ENCODE measurements at places on chromosomes 4 and X. TPM values are rescaled to one million over a fixed set of nuclear protein-coding genes. Genes with fewer than 3 reads are reported as not detected.

- no peak for DNase-seq
These were observed 93.2 kb upstream of the FAM47B start for GRCh38 chrX:34849371-34849770.

DNA sequence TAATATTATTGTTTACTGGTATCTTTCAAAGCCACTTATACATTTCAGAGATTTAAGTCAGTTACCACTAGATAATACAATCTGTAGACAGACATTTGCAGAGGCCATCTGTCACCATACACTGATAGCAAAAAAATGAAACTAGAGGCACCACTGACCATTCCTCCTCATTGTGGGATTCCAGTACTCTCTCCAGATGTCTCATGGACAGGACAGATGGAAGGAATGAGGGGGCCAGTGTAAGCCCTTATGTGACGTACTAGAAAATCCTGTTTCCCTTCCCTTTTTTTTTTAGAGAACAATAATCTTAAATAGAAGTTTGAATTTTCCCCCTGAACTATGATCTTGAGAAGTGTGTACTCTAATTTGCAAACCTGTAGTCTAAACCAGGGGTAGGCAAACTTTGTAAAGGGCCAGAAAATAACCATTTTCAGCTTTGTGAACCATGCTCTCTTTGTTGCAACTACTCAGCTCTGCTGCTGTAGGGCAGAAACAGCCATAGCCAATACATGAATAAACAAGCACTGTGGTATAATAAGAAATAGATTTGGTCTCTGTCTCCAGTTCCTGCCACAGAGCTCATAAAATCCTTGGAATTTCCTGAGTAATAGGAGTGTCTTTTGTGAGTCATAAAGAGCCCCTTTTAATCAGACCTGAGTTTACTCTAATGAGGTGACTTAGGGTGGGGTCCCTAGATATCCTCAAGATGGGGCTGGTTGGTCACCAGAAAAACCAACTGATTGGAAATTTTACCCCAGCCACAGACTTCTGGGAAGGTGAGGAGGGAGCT lies 90.4 kb downstream of the MOSPD2 start:
- no peak for DNase-seq

DNA sequence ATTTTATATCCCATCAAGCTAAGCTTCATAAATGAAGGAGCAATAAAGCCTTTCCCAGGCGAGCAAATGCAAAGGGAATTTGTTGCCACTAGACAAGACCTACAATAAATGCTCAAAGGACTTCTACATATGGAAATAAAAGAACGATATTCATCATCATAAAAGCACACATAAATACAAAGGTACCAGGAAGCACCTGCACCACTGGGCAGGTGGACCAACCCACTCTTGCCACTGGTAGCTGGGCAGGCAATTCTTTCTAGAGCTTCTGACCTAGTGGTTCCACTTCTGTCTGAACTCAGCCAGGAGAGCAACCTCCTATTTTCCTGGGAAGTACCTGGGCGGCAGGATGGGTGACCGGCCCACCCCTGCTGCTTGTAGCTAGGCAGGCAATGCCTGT lies 237.2 kb upstream of the ITM2A start:
- DNase-seq, result no peak

Gene ARMCX4
- polyA plus RNA-seq, result 2.9 TPM

- no peak for DNase-seq
These were observed 33.5 kb downstream of the HTRA3 start for GRCh38 chr4:8303081-8303480.

DNA sequence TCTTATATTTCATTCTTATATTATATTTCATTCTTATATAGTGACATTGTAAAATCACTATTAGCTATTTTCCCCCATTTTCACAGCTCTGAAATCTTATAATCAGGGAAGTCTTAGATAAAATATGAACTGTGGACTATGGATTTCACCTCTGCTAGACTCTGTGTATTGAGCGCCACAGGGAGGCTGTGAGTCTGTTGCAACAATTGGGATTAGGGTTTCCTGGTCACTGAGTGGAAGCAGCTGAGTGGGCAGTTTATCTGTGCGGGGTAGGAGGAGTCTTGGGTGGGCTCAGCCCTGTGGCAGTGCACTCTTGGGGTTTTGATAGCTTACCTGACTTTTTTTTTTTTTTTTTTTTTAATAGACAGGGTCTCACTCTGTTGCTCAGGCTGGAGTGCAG lies 249.5 kb downstream of the PTTG2 start:
- DNase-seq, result no peak

DNA sequence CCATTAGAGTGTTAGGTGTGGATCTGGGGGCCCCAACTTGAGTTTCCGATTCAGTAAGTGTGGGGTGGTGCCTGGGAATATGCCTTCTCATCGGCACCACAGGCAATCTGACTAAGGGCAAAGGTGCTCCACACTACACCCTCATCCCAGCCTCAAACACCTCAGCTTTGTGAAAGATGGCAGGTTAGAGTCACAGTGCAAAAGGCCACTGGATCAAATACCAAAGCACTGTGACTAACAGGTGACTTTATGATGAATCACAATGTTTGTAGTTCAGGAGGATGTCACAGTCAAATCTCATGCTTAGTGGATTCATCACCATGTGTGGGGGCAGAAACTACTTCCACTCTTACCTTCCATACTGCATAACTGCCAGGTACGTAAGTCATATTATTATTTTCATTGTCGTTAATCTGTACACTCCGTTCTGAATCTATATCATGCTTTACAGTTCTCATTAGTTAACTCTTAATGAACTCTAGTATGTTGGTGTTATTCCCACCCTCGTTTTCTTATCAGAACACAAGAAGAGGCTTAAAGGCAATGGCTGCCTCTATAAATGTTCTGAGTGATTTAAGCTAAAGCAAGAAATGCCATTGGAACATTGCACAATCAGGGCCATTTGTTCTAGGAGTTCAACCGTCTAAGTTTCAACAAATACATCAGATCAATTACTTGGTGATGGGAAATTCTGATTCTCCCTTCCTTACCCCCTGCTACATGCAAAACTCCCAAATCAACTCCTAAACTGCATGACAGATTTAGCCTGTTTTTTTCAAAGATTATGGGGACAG lies 50.2 kb downstream of the PRKG2 start:
- no peak for DNase-seq

DNA sequence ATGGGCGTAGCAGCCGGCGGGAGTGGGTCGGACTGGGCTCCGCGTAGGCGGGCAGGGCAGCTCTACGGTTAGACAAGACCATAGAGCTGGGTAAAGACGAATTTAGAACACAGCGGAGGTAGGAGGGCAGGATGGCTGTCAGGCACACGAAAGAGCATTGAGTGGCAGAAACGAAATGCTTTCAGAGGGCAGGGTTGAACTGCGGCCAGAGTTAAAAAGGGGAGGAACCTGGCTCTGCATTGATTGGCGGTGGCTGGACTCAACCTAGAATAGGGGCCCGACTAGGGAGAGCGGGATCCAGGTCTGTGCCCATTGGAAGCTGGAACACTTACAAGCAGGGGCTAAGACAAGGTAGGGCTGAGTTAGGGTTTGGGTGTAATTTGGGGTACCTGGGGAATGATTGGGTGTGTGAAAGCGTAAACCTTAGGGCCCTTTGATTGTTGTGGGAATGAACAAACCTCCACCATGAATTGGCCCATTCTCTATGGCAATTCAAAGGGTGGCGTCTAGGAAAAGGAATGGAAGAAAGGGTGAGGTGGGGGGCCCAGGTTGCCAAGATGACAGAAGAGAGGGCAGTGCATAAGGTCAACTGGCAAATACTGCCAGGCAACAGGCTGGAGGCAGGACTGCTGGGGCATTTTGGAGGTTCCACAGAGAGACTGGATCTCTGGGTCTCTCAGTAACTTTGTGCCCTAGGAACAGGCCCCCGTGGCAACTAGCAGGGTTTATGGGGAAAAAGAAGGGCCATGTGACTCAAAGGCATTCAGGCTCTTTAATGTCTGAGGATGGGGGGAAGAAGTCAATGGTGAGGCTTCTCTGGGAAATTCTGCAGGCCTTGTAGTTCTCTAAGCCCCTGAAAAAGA lies 911 bp upstream of the ELK1 start:
- DNase-seq, result no peak

GRCh38 chrX:149312988-149313387 lies 192.1 kb downstream of the IDS start:
- DNase-seq, result no peak

Gene NALF2
- not detected for polyA plus RNA-seq

DNA sequence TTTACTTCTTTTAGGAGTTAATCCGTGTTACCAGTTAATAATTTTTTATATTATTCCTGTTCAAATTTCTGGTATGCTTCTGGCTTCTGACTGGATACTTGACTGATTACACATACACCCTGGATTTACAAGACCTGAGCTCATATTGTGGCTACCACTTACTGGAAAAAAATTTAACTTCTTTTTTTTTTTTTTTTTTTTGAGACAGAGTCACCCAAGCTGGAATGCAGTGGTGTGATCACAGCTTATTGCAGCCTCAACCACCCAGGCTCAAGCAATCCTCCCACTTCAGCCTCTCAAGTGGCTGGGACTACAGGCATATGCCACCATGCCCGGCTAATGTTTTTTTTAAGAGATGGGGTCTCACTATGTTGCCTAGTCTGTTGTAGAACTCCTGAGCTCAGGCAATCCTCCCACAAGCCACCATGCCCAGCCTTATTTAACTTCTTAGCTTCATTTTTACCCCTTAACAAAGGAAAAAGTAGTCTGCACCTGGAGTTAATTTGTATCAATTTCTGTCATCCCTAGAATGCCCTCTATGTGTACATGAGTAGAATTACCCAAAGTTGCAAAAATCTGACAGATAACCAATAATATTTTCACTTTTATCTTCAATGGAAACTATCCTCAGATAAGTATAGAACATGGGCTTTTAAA lies 50.3 kb downstream of the TMEM165 start:
- DNase-seq, result no peak

- DNase-seq, result no peak
These were observed 10.4 kb downstream of the DCTD start for GRCh38 chr4:182906786-182907185.

DNA sequence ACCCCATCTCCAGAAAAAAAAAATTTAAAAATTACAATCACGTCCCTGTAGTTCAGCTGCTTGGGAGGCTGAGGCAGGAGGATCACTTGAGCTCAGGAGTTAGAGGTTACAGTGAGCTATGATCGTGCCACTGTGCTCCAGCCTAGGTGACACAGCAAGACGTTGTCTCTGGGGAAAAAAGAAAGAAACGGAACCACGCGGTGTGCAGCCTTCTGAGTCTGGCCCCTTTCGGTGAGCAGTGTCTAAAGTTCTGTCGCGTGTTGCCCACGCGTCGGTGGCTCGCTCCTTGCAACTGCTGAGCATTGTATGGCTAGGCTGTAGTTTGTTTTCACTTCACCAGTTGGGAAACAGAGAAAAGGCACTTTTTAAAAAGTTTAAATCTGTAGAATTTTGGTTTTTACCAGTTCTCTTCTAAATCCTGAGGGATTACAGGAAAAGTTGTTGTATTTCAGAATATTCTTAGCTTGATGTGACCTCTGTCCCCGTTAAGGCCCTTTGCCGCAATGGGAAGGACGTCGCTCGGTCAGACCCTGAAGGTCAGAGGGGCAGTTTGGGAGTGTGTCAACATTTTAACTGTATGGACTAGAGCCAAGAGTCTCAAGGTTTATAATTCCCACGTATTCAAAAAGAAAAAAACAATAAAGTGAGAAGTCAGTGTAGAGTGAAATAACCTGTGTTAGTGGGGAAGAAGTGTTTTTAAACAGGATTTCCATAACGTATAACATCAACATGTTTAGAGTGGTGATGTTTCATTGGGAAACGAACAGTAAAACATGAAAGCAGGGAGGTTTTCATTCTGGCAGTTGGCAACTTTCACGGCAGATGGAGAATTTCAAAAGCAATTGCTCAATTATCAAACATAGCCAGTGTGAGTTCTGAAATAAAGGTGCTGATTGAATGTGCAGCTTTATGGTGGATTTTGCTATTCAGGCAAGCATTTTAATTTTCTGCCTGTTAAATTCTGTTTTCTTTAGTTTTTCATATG lies 45.8 kb upstream of the MSANTD1 start:
- peak; percentile 47 for DNase-seq

Gene LDOC1
- polyA plus RNA-seq, result 26.3 TPM

All from immature natural killer cell (primary cell).